ENCODE measurements at places on chromosomes 12 and 14.
A peak's percentile ranks its signal among the peaks of the same experiment; 100 is the strongest.

GRCh38 chr12:71300772-71301675, 138.6 kb upstream of the LGR5 start:
- DNase-seq, result no peak

DNA sequence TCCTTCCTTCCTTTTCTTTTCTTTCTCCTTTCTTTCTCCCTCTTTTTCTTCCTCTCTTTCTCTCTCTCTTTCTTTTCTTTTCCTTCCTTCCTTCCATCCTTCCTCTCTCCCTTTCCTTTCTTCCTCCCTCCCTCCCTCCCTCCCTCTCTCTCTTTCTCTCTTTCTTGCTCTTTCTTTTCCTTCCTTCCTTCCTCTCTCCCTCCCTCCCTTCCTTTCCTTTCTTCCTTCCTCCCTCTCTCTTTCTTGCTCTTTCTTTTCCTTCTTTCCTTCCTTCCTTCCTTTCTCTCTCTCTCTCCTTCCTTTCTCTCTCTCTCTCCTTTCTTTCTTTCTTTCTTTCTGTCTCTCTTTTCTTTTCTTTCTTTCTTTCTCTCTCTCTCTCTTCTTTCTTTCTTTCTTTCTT, 207.6 kb downstream of the ATP23 start:
- no peak for DNase-seq

GRCh38 chr12:108642269-108642870, 8.7 kb upstream of the SELPLG start:
- no peak for DNase-seq

GRCh38 chr12:121279071-121279375, 17.5 kb downstream of the CAMKK2 start:
- peak; percentile 89 for DNase-seq

DNA sequence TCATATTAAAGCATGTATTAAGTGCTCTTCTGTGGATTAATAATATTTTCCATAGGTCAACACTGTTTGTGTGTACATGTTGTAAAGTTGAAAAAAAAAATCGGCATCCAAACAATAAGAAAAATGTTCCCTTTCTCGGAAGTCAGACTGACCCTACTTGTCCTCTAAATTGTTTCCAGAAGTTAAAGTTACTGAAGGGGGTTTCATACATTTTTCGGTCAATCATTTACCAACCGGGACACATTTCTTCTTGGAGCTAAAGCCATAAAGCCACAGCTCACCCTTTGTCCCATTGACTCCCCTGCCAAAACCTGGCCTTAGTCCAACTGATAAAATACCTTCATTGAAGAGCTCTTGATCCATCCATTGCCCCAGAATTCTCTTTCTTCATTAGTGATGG, 230.0 kb downstream of the ANO2 start:
- DNase-seq, result no peak

- DNase-seq, result peak; percentile 45
Observed at GRCh38 chr12:93108985-93109384, 179.9 kb upstream of the EEA1 start.

DNA sequence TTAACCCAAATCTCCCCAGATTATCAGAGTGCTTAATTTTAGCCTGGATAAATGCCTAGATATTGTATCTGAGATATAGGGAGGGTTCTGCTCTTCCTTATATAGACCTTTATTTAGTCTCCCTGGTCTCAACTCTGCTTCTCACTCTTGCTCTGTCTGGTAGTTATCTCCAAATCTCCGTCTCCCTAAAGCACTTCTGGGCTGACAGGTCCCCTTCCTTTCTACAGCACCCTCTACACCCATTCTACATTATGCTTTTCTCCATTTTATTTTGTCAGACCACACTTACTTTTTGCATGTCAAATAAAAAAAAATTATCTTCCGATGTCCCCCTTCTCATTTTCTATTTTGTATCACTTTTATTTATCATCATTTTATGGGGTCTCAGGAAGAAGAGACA, 2.0 kb upstream of the ERC1 start:
- DNase-seq, result no peak

GRCh38 chr14:24427537-24428508, 1.6 kb downstream of the CBLN3 start:
- DNase-seq, result no peak

- peak; percentile 82 for DNase-seq
Observed at GRCh38 chr12:96486751-96487613, 2.4 kb upstream of the CFAP54 start.

- no peak for DNase-seq
Observed at GRCh38 chr12:132640936-132641335, 22.4 kb downstream of the P2RX2 start.

GRCh38 chr12:116333402-116333801, 55.9 kb upstream of the MED13L start:
- DNase-seq, result no peak

- peak; percentile 82 for DNase-seq
Observed at GRCh38 chr14:104932676-104933631, 8.3 kb downstream of the PLD4 start.

GRCh38 chr14:69749956-69750355, 17.0 kb upstream of the SRSF5 start:
- DNase-seq, result no peak

DNA sequence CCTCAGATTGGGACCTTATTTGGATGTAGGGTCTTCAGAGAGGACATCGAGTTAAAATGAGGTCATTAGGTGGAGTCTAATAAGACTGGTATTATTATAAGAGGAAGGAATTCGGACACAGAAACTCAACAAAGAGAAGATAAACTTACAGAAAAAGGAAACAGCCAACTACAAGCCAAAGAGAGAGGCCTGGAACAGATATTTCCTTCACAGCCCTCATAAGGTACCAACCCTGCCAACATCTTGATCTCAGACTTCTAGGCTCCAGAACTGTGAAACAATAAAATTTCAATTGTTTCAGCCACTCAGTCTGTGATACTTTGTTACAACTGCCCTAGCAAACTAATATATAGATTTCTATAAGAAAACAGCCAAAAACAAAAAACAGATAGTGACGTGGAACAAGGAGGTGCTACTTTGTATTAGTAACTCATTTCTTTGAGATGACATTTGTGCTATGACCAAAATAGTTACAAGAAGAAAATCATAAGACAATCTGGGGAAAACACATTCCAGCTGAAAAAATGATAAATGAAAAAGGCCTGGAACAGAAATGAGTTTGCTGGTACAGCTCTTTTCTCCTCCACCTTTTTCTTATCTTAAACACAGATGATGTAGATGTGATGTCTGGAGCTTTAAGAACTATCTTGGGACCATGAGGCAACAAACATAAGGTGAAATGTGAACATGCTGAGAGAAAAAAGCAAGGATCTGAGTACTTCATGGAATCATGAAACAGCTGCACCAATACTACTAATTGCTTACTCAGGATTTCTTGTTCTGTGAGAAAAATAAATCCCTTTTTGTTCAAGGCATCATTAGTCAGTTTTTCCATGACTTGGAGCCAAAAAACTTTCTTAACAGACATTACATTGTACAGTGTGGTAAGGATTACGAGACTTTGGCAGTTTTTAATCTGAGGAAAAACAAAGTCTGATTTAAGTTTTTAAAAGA, 243.2 kb downstream of the ANO6 start:
- peak; percentile 98 for DNase-seq

- DNase-seq, result no peak
Observed at GRCh38 chr12:128684352-128684751, 139.4 kb downstream of the SLC15A4 start.

GRCh38 chr12:43044241-43044640, 454.7 kb upstream of the PRICKLE1 start:
- DNase-seq, result peak; percentile 4

DNA sequence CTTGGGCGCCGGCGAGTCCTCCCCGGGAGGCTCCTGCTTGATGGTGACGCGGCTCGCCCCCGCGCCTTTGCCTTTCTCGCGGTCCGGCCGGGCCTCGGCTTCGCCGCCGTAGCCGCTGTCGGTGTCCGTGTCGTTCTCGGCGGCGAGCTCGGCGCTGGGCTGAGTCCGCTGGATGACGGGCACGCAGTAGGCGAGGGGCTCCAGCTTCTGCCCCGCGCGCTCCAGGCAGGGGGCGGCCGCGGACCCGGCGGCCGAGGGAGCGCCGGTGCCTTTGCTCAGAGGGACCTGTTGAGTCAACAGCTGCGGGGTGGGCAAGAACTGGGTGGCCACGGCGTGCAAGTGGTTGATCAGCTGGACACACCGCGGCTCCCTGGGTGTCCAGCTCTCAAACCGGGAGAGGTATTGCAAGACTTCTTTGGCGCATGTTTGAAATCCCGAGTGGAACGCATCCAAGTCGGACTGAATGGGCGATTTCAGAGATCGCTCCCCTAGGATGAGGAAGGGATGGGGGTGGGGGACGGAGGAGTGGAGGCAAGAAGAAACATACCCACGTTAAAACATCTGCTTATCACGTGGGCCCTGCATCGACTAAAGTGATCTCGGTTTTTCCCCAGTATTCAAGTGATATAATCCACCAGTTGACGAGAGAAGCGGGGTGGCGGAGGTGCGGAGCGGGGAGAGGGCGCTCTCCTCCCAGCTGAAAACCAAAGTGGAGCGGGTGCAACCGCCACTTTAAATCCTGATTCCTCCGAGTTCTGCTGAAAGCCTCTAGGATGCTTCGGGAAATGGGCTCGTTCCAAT, 2.0 kb downstream of the BHLHE41 start:
- peak; percentile 90 for DNase-seq

DNA sequence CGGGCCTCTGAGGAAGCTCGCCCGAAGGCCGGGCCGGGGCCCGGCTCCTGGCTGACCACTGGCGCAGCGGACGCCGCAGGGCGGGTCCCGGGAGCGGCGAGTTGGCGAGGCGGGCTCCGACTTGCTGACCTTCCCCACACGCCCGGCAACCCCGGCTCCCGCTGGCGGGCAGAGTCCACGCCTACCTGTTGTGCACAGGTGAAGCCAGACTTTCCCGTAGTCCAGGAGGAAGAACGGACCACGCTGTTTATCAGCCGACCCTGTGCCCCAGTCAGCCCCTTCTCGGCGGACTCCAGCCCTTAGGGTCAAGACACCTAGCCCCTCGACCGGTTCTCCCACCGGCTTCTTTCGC, 407 bp downstream of the HEATR5A start:
- peak; percentile 52 for DNase-seq

DNA sequence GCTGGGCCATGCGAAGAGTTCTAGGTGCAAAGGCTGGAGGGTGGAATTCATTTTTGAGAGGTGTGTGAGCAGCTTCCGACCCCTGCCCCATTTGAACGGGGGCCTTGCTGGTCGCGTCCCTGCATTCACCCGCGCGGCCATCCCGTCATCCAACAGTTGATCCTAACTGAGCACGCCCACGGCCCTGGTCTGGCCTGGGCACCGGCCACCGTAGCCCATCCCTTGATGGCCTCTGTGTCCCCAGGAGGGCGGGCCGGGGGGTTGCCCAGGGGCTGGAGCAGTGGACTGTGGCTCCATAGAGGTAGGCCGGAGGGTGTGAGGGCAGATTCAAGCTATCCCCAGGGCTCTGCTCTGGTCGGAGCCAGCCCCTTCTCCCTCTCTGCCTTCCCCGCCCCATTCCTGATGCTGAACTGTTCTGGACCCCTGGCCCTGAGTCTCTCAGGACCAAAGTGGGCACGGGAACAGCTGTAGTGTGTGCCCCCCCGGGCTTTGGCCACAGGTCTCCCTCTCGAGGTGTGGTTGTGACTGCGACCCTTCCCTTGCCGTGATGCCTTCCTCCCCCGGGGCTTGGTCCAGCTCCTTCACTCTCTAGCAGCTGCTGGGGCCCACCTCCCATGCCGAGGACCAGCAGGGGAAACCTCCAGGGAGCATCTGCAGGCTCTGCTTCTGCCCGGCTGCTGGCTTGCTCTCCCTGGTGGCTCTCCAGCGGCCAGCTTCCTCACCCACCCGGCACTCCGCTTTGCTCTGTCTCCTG, 9.1 kb downstream of the MEG3 start:
- DNase-seq, result no peak

GRCh38 chr12:47763481-47764346, 5.0 kb upstream of the RAPGEF3 start:
- DNase-seq, result no peak

DNA sequence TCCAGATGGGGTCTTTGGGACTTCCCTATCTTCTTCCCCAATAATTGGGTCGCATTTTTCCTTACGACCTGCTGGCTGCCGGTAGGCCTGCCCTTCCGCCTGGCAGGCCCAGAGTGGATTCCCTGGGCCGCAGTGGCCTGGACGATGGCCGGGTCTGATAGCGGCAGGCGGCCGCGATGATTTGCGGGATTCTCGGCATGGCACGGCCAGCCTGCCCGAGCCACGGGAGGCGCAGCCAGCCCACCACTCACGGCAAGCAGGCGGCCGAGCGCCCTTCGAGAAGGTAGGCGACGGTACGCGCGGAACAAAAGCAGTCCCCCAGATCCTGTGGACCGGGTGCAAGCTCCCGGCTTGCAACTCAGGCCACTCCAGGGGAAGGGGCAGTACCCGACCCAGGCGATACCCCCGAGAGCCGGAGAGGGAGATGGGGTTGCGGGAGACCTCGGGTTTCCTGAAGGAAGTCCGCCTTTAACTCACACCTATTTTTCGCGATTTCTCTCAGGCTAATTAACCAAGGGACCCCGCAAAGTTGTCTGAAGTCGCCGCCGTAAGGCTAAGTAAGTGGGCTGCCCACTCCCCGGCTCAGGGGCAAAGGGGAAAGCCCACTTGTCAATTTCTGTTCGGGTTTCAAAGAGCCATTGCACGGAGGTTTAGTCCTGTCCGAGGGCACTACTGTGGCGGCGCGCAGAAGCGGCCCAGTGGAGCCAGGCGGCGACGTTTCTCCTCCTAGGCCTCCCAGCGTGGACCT, 1.4 kb upstream of the GSC start:
- no peak for DNase-seq

- no peak for DNase-seq
Observed at GRCh38 chr14:62946221-62946620, 99.0 kb downstream of the KCNH5 start.

GRCh38 chr12:94276725-94277124, 128.3 kb downstream of the PLXNC1 start:
- DNase-seq, result no peak

- no peak for DNase-seq
Observed at GRCh38 chr12:43544703-43545102, 7.3 kb downstream of the ADAMTS20 start.

- DNase-seq, result no peak
Observed at GRCh38 chr12:101634724-101635123, 40.0 kb downstream of the MYBPC1 start.

DNA sequence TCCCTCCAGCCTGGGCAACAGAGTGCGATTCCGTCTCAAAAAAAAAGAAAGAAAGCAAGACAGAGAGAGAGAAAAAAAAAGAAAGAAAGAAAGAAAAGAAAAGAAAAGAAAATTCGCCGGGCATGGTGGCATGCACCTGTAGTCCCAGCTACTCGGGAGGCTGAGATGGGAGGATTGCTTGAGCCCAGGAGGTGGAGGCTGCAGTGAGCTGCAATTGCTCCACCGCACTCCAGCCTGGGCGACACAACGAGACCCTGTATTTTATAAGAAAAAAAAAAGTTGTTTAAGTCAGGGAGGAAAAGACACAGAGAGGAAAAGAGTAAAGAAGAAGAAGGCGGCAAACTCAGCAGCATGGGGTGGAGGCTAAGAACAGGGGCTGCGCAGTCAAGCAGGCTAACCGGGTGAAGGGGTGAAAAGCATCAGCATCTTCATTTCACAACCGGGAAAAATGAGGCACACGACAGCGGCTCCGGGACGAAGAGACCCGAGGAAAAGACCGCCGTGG, 557 bp upstream of the FICD start:
- DNase-seq, result no peak

- no peak for DNase-seq
Observed at GRCh38 chr12:9340422-9341259, 132.4 kb upstream of the PZP start.
